ENCODE measurements at places on chromosomes 11 and 22. TPM values are rescaled to one million over a fixed set of nuclear protein-coding genes. Genes with fewer than 3 reads are reported as not detected.

SLC35C1 gene
- total RNA-seq = 3.3 TPM

OR4D5 gene
- not detected for total RNA-seq

DCHS1 gene
- 11.1 TPM for total RNA-seq

- DNase-seq = peak; percentile 93
Observed at GRCh38 chr22:23893945-23894709, at the start of gene MIF. MIF (plus strand) TSS chr22:23894383; CDS start chr22:23894475, 92 bp downstream.

DNA sequence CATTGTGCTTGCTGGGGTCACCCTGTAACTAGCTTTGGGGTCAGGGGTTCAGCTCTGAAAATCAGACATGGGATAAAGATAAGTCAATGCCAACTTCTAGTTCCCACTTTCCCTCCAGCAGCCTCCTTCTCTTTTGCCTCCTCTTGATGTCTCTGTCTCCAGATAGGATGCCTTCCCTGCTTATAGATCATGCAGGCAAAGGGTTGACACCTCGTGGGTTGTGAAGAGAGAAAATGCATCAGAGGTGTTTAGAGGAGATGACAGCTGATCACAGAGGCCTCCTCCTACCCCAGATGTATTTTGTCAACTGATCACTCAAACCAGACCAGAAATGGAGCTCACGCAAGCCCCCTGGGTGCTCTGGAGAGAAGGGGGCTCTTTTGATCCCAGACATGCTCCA is 337.8 kb downstream of the BUD13 start:
- no peak for DNase-seq

- DNase-seq = no peak
Observed at GRCh38 chr11:12245091-12245490, 132.3 kb upstream of the PARVA start.

DNA sequence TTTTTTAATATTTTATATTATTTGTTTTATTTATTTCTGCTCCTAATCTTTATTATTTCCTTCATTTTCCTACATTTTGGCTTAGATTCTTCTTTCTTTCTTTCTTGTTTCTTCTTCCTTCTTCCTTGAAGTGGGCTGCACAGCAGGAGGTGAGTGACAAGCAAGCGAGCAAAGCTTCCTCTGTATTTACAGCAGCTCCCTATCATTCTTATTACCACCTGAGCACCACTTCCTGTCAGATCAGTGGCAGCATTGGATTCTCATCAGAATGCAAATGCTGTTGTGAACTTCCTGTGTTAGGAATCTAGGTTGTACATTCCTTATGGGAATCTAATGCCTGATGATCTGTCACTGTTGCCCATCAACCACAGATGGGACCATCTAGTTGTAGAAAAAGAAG is 784.9 kb upstream of the LUZP2 start:
- DNase-seq = no peak
